ENCODE measurements at places on chromosomes 16 and 17.

DNA sequence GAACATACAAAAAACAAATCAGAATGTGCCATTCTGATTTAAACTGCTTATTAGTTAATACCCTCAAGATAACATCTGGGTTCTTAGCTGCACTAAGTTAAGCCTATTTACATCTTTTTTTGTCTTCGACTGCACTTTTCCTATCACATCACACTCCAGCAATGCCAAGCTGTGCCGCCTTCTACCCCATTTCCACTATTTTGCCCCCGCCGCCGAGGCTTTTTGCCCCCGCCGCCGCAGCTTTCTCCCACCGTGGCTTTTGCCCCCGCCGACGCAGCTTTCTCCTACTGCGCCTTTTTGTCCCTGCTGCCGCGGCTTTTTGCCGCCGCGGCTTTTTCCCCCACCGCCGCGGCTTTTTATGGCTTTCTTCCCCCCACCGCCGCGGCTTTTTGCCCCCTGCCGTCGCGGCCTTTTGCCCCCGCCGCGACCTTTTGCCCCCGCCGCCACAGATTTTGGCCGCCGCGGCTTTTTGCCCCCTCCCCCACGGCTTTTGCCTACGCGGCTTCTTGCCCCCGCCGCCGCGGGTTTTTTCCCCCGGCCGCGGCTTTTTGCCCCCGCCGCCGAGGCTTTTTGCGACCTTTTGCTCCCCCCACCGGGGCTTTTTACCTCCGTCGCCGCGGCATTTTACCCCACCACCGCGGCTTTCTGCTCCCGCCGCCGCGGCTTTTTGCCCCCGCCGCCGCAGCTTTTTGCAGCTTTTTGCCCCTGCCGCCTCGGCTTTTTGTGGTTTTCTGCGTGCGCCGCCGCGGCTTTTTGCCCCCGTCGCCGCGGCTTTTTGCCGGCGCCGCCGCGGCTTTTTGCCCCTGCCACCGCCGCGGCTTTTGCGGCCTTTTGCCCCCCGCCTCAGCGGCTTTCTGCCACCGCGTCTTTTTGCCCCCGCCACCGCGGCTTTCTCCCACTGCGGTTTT, 331.4 kb upstream of the WSB1 start:
- no peak for DNase-seq

- no peak for DNase-seq
Observed at GRCh38 chr16:15790458-15790857, 66.4 kb downstream of the MYH11 start.

DNA sequence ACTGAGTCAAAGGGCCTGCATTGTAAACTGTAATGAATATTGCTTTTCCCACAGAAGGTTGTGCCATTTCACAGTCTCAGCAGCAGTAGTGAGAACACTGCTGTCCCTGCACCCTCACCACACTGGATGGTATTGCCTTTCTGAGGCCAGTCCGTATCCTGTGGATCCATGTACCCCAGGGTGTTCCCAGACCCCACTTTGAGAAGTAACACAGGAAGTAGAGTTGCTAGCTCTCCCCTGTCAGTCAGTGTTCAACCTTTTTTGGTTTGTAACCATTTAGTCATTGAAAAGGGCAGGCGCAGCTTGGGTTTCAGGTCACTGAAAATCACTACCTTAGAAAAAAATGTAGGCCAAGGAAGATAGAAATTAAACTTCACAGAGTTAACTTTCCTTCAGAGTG, 37.9 kb downstream of the SLFN12L start:
- no peak for DNase-seq

GRCh38 chr17:81331527-81332043, 36.5 kb upstream of the SLC38A10 start:
- no peak for DNase-seq

DNA sequence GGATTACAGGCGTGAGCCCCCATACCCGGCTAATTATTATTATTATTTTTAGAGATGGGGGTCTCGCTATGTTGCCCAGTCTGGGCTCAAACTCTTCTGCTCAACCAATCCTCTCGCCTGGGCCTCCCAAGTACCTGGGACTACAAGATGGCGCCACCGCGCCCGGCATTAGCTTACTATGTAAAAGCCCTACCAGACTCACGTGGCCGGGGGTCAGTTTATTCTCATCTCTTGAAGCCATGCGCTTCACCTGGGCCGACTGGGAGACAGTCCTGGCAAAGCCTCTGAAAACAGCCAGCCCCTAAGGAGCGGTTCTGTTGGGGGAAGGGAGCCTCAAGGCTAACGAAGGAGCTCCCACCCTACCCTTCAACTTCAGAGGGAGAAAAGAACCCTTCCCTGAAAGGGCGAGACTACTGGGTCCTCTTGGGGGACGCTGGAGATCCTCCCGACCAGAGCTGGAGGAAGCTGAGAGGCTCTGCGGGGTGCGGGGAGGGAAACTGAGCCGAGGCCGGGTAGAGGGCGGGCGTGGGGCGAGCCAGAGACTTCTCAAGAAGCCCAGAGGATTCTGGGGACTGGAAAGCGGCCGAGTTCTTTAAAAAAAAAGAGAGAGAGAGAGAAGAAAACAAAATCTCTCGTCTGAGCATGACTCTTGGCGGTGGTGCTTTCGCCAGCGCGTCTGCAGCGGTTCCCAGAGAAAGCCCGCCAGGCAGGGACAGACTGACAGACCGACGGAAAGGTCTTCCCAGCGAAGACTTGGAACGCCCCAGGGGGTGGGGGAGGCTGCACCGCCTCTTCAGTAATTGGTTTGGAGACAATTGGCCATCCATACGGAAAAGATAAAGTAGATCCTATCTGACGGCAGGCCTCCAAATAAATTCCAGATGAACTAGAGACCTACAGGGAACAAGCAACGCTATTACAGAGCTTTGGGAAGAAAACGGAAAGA, 5.6 kb upstream of the TUBG2 start:
- peak; percentile 53 for DNase-seq

DNA sequence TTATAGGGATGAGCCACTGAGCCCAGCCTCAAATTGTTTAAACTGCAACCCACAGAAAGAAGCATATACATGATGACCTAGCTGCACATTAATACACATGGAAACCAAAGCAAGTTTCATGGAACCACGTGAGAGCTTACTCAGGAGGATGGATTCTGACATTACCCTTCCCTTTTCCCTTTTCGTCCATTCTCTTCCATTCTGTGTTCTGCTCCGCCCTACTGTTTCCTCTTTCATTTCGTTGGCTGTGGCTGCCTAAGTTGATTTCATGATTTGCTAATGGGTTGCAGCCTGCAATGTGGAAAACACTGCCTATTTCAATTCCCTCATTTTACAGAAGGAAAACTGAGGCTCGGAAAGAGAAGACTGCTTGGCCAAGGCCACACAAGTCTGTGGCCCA, 176.5 kb downstream of the C16orf78 start:
- DNase-seq = no peak

GRCh38 chr16:53503270-53503923, 388 bp upstream of the AKTIP start:
- DNase-seq = peak; percentile 100
